SHP77 treated with DMSO at 0.1 percent for 48 hours (cell line): ENCODE measurements at places on chromosomes 5 and 9.

DNA sequence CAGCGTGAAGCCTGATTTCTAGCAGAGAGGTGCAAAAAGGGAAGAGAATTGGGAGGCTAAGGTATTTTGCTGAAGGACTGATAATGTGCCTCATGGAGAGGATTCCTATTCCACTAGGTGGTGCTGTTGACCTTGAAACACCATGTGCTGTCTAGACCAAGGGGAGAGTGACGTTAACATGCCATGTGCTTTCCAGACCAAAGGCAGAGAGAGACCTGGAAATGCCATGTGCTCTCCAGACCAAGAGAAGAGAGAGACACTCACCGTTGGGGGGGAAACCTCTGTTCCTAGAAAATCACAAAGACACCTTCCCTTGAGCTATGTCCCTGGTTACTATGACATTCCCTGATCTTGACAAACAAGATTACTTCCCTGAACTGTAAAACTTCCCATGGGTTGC lies 286.0 kb upstream of the TUSC1 start:
- DNase-seq, result peak; percentile 42

DNA sequence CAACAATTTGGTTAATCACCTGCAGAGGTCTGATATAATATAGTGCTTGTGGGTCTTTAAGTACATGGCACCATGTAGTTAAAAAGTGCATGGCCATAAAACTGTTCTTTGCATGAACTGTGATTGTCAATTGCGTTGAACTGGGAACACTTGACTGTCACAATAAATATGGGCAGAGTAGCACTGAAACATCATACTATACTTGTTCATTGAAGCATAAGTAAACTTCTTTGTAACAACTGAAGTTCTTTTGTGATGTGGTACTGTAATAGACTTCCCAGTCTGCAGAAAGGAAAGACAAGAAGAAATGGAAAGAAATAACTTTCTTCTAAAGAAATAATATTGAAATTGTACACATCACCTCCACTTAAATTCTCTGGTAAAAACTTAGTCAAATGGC lies 9.8 kb upstream of the NTRK2 start:
- no peak for DNase-seq

- no peak for DNase-seq
Observed at GRCh38 chr9:92961627-92962302, 14.4 kb downstream of the FGD3 start.

GRCh38 chr9:135360617-135361016 lies 119.0 kb upstream of the PPP1R26 start:
- DNase-seq, result no peak

DNA sequence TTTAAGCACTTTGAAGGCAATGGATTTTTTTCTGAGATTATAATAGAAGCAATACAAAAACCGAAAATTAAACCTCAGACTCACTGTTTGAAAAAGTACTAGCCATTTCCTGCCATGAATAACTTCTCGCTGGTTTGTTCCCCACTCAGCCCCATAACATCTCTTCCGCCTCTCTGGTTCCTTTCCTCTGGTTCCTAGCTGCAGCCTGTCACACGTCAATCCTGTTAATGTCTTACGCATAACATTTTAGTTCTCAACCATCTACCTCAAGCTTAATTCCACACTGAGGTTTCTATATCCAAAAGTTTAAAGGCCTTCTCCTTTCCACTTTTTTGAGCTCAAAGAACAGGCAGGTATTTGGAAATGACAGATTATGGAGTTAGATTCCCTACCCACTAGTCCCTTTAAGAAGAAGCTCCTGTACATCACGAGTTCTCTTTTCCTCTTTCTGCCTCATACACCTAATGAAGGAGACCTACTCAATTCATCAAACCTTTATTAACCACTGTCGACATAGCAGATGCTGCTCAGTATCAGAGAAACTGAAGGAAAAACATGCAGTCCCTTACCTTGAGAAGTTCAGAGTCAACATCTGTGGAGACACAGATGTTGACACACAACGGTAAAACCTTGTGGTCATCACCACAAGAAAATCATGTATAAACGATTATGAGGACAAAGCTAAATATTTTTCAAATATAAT lies 243.0 kb upstream of the PTGER4 start:
- no peak for DNase-seq

DNA sequence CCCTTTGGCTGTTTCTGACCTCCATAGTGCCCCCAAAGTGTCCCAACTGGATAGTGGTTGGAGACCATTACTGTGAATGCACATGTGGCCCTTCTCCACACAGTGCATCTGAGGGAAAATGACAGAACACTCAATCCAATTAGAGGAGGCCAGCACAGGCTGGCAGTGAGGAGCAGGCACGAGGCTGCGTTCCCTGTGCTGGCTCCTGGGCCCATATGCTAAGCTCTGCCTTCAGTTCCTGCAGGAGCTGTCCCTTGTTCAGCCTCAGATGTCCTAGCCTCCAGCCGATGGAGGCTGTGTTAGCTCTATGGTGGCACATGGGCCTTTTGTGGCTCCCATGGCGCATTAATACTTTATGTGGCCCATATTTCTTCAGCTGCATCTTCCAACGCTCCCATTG lies 35.8 kb downstream of the ALG2 start:
- DNase-seq, result no peak

DNA sequence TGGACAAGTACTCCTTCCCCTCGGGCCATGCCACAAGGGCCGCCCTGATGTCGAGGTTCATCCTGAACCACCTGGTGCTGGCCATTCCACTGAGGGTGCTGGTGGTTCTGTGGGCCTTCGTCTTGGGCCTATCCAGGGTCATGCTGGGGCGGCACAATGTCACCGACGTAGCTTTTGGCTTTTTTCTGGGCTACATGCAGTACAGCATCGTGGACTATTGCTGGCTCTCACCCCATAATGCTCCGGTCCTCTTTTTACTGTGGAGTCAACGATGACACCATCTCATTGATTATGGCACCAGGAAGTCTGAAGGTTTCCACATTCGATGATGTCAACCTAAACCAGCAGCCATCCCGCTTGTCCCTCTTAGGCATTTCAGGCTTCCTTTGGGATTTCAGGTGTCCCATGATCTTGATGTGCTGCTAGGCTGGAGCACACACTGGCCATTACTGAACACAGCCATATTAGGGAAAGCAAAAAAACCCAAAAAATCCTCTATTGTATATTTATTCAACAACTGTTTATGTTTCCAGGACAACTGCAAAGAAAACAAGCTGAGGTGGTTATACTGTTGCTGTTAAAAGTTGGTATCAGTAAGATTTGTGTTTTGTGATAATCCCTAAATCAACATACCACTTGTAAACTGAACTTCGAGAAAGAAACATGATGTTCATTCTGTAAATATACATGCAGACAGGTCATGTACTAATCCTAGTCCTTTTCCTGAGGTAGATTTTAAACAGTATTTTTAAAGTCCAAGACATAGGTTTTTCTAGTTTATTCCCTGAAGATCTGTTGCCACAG lies 1.1 kb downstream of the PLPP6 start:
- DNase-seq, result no peak

- no peak for DNase-seq
Observed at GRCh38 chr5:42074353-42074752, 149.3 kb downstream of the FBXO4 start.

DNA sequence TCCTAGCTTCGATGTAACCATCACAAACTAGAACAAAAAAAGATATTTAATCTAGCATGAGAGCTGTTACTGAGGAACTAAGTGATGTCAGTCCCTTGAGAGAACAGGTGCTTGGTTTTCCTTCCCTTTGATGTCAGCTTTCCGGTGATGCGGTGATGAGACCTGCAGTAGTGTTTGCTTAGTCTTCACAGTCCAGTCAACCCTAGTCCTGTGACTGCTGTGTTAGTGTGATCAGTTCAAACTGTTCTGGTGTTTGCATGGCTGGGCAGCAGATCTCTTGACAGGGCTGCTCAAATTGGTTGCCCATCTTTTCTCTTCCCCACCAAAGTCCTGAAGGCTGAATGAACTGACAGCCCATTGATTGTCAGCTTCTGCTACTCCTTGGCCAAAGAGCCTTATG lies 608.6 kb upstream of the DAB2 start:
- DNase-seq, result peak; percentile 99

DNA sequence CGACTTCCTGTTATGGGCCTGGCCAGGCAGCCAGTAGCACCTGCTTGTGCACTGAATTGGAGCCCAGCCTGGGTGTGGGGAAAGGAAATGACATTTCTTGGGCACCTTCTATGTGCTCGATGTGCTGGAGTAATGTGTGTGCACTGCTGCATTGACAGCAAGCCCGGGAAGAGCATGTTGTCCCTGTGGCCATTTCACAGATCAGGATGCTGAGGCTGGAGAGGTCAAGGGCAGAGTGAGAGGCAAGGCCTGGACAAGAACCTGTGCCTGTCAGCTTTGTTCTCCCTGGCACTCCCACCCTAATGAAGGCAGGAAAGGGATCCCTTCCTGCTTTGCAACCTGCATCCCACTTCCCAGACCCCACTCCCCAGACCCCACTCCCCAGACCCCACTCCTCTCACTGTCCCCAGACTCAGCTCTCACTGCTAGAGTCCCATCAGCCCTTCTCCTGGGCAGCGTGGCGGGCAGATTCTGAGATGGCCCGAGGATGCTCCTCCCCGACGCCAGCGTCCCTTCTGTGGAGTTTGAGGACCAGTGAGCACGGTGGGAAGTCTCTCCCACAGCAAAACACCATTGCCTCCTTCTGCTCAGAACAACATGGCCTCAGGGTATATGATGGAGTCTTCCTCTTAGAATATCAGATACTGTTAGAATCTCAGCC lies 49.6 kb downstream of the BARX1 start:
- no peak for DNase-seq

DNA sequence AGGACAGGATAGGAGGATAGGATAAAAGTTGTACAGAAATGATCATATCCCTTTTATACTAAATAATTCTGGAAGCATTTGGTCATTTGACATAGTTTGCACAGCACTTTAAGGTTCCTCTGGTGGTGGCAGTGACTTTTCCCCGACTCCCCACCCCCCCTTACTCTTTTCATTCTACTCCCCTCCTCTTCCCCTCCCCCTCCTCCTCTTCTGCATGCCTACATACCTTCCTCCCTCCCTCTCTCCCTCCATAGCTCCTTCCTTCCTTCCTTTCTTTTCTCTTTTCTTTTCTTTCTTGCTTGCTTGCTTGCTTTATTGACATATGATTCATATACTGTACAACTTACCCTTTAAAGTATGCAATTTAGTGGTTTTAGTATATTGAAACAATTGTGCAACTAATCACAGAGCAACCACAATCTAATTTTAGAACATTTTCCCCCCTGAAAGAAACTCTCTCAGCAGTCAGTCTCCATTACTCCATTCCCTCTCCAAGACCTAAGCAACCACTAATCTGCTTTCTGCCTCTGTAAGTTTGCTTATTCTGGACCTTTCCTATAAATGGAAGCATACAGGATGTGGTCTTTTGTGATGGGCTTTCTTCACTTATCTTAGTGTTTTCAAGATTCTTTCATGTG lies 159.0 kb downstream of the HACD4 start:
- no peak for DNase-seq

GRCh38 chr9:125146247-125146646 lies 2.9 kb upstream of the SCAI start:
- DNase-seq, result no peak

DNA sequence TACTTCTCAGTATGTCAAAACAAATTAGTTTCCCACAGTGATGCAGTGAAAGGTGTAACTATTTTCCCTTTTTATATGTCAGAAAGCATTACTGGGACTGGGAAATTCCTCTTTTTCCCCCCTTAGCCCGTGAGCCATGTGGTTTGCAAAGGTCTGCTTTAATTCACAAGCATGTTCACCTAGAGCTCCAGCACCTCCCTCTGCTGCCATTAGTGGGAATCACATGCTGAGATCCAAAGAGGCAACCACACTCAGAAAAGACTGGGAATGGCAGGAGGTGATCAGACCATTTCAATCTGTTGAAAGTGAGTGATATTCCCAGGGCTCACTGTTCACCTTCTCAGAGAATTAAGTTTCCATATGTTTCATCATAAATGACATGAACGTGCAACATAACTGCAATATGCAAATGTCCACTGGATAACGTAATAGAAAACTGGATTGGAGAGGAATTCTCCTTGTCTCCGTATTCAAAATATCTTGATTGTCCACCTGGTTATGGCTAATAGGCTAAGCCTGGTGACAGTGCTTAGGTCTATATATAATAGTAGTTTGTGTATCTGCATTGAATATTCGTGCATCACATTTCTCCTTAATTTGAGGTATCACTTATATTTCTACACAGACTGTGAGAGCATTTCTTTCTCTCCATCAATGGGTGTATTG lies 703.5 kb upstream of the WWC1 start:
- no peak for DNase-seq

GRCh38 chr5:119458911-119459632 lies 6.8 kb downstream of the HSD17B4 start:
- DNase-seq, result no peak

DNA sequence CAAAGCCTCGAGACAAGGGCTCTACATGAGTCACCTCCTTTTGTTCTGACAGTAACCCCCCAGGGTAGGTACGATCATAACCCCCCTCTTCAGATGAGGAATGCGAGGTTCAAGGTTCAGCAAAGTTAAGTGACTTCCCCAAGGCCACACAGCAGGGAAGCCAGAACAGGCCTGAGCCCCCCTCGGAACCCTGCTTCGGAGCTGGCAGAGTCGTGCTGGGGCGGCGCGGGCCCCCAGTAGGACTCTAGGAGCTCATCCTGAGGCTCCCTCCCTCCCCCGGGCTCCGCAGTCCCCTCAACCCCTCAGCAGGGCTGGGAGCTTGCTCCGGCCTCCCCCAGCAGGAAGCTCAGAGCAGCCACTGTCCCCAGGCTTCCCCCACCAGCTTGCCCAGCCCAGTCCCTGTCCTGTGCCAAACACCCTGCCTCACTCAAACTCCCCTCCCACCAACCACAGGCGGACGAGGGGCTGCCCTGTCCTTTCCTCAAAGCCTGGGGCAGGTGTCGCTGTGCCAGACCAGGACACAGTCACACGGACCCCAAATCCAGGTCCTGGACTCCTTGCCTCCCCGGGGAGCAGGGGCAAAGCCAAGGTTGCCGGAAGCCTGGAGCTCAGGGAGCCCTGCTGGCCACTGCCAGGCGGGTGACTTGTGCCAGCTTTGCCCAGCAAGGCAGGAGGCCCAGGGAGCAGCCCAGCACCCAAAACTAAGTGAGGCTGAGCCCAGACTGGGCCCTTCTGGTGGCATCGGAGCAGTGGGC lies 5.1 kb downstream of the AGPAT2 start:
- no peak for DNase-seq

DNA sequence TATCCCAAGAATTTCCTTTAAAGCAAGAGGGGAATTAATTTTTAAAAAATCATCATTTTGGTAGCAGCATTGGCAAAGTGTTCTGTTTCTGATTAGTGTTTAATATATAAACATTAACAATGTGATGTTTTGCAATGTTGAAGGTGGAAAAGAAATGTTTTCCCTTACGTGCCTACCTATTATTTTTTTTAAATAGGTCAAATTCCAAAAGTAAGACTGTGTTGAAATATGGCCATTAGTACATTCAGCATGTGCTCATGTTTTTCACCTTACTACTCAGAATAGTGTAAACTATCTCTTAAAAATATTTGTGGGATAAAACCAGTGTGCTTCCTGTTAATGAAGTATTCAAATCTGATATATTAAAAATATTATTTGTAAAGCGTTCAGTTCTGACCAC lies 3.3 kb downstream of the DOCK8 start:
- no peak for DNase-seq
